ENCODE measurements at places on chromosomes 4 and X.

GRCh38 chrX:9593756-9594155 lies 128.9 kb downstream of the TBL1X start:
- no peak for DNase-seq

- no peak for DNase-seq
Observed at GRCh38 chrX:21989384-21989783, 42.7 kb upstream of the PHEX start.

- no peak for DNase-seq
Observed at GRCh38 chrX:85836868-85837267, 210.5 kb downstream of the CHM start.

- no peak for DNase-seq
Observed at GRCh38 chr4:16801356-16801755, 97.1 kb downstream of the LDB2 start.

DNA sequence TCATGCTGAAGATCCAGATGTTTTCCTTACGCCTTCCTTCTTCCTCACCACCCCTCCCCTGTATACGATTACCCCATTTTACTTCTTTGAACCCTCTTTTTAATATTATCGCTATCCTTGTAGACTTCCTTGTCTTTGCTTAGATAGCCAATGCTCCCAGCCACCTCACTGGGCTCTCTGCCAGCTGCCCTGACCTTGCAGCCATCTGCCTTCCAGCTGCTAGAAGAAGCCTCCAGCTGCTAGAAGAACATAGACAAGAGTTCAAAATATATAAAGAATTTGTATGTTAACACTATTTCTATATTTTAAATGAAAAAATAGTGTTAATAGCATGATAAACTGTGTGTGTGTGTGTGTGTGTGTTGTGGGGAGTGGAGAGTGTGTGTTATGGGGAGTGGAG lies 374.7 kb downstream of the ANKRD50 start:
- no peak for DNase-seq

DNA sequence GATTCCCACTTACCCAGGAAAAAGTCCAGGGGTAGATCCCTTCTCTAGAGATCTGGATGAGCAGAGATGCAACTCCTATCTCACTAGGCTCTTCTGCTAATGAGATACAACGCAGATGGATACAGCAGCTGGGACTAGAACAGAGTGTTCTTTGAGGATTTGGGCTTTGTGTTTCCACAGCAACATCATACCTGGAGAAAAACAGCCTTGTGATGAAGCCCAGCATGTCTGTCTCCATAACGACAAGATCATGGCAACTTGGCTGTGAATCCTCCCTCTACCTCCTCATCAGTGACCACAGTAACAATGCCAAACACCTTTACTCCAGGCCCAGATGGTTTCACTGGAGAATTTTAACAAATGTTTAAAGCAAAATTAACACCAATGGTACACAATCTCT lies 80.1 kb downstream of the RCHY1 start:
- DNase-seq: no peak

- DNase-seq: no peak
Observed at GRCh38 chrX:119359618-119360382, 39.3 kb upstream of the SLC25A43 start.

DNA sequence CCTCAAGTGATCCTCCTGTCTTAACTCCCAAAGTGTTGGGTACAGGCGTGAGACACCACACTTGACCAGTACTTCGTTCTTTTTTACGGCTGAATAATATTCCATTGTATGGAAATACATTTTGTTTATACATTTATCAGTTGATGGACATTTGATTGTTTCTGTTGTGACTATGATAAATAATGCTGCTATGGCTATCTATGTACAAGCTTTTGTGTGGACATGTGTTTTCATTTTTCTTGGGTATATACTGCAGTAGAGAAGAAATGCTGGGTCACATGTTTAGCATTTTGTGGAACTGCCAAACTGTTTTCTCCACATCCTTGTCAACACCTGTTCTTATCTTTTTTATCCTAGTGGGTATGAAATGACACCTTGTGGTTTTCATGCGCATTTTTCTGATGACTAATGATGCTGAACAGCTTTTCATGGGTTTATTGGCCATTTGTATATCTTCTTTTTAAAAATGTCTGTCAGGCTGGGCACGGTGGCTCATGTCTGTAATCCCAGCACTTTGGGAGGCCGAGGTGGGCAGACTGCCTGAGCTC lies 37.3 kb downstream of the SAT1 start:
- DNase-seq: no peak

DNA sequence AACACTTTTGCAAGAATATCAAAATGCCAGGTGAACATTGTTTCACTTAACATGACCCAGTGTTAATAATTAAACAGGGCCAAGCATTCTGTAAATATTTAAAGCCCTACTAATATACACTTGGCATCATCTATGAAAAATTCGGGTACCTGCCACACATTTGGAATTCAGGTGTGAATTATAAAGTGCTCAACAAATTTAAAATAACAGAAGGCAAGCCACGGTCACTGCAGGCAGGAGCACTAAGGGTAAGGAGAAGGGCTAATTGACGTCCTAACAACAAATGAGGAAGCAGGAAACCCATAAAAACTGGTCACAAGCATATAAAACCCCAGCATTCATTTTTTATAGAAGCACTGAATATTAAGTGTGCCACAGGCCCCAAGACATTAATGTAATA lies 43.8 kb upstream of the CPEB2 start:
- DNase-seq: no peak

DNA sequence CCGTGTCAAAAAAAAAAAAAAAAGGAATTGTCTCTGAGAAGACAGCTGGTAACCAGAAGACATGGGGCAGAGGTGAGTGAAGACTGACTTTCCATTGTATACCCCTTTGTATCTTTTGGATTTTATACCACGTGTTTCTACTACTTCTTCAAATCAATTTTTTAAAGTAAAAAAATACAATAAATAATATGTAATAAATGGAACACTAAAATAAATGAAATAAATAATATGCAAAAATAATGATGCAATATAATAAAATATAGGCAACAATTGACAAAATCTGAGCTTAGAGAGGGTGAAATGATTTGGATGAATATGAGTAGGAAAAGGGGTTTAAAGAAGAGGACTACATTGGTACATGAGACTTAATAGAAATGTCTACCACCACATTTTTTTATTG lies 155.8 kb downstream of the IL15 start:
- DNase-seq: no peak

DNA sequence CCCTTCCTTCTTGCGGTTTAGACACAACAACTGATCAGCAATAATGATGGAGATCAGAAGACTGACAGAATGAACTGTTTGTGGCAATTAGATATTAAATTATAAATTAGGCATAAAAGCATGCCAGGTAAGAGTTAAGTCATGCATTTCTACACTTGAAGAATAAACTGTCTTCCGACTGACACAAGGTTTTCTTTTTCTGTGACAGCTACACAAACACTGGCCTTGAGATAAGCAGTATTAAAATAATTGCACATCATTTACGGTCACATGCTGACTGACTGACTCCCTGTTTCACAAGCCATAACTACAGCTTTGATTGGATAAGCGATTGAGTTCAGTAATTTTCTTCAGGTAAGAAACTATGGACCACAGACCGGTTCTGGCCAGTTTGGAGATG lies 56.2 kb downstream of the UBE2NL start:
- no peak for DNase-seq
